WTC11 (cell line): ENCODE measurements at places on chromosomes 16 and 17. TPM values are rescaled to one million over a fixed set of nuclear protein-coding genes. Genes with fewer than 3 reads are reported as not detected.

SBK1 gene
- total RNA-seq, result 79.4 to 85.7 TPM (median 82.6 TPM) in 3 replicates

NAGS gene
- 6.1 to 8.6 TPM (median 7.6 TPM) in 3 replicates for total RNA-seq

TMEM100 gene
- total RNA-seq, result 0.39 to 1.1 TPM (median 0.57 TPM) in 3 replicates

CCL7 gene
- not detected in 3 replicates for total RNA-seq

GRCh38 chr16:74480150-74481029, 59.1 kb upstream of the CLEC18B start:
- no peak for DNase-seq

DNA sequence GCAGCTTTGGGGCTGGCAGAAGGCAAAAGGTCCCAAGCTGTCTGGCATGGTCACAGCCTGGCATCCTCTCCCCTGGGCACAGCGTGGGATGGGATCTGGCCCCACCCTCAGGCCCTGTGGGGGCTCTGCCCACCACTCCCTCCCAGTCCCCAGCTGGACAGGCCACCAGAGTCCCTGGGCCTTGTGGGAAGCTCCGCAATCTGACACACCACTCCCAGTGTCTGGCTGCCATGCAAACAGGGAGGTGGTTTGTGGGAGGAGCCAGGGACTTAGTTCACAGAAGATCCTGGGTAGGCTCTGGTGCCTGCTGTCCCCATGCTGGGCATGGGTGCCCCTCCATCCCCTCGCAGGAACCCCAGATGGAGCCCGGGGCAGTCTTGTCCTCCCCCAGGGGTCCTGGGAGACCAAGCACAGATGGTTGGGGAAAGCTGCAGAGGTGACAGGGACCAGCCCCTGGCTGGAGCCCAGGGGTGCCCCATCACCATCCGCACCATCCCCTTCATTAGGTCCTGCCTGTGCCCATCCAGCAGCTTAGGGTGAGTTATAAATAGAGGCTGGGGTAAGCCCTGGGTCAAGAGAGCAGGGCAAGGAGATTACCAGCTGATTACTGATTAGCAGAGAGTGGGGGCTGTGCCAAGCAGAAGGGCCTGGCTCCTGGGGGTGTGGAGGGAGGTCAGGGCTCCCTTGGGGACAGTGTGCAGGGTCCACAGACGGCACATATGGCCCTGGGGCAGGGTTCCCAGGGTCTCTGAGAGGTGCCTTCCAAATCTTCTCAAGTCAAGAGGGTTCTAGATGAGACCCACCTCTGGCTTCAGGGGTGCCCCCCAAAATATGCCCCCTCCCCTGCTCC, 6.2 kb downstream of the FSCN2 start:
- no peak for DNase-seq

- no peak for DNase-seq
These were observed 326.3 kb downstream of the MAF start for GRCh38 chr16:79274264-79274663.

- no peak for DNase-seq
These were observed 37.5 kb upstream of the SSTR5 start for GRCh38 chr16:1035066-1035415.

- DNase-seq, result no peak
These were observed 26.0 kb upstream of the MPHOSPH6 start for GRCh38 chr16:82195917-82196494.

DNA sequence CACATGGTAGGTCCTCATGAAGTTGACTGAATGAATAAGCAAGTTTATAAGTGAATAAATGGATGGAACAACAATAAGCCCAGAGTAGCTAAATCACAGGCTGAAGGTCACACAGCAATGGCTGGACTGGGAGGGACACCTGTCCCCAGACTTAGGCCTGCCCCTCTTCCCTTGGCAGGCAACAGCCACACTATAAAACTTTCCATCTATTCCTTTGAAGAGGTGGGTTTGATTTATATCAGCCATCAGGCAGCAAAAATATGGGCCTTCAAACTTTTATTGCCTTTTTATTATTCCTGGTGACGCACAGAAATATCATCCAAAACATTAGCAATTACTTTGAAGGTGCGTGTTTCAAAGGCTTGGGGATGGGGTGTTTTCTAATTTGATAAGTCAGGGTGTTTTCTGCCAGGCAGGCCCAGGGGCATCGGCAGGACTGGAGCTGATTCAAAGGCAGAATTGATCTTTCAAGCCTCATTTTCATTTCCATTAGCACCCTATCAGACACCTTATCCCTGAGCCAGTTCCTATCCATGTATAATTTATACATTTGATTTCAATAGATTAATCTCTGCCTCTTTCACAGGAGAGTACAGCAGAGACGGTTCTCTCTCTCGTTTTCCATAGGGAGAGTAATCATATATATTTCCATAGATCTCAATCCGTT, 67.2 kb upstream of the LYRM9 start:
- DNase-seq, result no peak

GRCh38 chr16:23788685-23789084, 33.9 kb downstream of the CHP2 start:
- DNase-seq, result no peak

GRCh38 chr16:15052747-15053476, 3.0 kb downstream of the NTAN1 start:
- DNase-seq, result no peak

DNA sequence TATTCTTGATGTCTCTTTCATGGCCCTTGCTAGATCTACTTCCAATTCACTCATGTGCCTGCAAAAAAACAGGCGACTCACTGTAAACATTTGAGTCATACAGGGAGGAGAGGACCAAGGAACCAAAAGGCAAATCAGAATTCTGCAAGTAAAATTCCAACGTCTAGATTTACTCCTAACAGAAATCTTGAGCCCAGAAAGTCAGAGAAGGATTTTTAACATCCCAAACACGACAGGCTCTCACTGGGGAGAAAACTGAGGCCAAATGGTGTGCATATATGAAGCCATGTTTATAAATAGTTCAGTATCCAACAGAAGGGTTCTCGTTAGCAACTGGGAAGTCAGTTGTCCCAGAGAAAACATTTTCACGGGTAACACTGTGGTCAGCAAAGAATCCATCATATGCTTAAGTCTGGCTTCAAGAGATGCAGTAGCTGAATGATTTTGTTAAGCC, 40.1 kb downstream of the LITAF start:
- no peak for DNase-seq

GRCh38 chr17:627051-627450, 87.6 kb downstream of the VPS53 start:
- no peak for DNase-seq

- DNase-seq, result no peak
These were observed 2.9 kb downstream of the ABI3 start for GRCh38 chr17:49213399-49213798.
